Esophagus mucosa (tissue), 1 donor: ENCODE measurements at places on chromosomes 6 and 20. TPM values are rescaled to one million over a fixed set of nuclear protein-coding genes. Genes with fewer than 3 reads are reported as not detected.

Gene ADGRB3
- 0.20 TPM for total RNA-seq

Gene OR12D1
- not detected for total RNA-seq

Gene TMEM170B
- total RNA-seq: 0.20 TPM

Gene TRIM10
- not detected for total RNA-seq

Gene MOXD1
- 31.4 TPM for total RNA-seq

Gene UNC93A
- total RNA-seq: 4.5 TPM
